ENCODE measurements at places on chromosomes 16 and 17.
A peak's percentile ranks its signal among the peaks of the same experiment; 100 is the strongest.

DNA sequence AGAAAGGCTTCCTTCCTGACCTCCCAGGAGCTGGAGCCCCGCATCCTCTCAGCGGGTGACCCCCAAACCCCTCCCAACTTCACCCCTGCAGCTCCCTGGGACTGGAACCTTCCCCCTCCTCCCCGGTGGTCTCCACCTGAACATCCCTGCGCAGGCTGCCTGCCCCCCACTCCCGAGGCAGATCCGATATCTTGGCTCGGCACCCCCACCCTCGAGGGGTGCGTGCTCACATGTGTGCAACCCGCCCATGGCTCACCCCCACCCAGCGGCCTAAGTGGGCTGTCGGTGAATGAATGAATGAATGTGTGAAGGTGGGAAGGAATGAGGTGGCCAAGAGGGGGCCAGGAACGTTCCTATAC, 39.7 kb downstream of the SLC7A5 start:
- DNase-seq, result no peak

DNA sequence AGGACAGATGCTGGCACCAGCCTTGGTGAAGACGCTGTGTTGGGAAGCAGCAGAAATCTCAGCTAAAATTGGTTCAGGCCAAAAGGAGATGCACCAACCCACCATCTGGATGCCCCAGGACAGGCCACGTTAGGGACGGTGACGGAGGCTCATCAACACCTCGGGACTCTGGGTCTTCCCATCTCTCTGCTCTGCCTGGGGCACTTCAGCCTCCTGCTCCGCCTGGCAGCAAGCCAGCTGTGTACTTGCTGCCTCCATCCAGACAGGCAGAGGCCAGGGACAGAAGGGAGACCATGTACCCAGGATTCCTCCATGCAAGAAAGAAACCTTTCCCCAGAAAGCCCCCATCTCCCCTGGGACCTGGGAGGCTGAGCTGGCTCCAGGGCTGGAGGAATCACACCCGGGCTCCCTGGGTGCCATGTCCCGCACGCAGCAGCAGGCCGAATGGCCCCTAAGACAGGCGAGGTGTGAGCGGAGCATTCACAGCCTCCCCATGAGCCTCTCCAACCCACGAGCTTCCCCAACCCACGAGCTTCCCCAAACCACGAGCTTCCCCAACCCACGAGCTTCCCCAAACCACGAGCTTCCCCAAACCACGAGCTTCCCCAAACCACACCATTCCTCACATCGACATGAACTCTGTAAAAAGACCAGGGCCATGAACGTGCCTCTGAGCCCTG, 274.5 kb downstream of the C16orf95 start:
- no peak for DNase-seq

GRCh38 chr16:48564544-48565444, 45.2 kb downstream of the N4BP1 start:
- no peak for DNase-seq

DNA sequence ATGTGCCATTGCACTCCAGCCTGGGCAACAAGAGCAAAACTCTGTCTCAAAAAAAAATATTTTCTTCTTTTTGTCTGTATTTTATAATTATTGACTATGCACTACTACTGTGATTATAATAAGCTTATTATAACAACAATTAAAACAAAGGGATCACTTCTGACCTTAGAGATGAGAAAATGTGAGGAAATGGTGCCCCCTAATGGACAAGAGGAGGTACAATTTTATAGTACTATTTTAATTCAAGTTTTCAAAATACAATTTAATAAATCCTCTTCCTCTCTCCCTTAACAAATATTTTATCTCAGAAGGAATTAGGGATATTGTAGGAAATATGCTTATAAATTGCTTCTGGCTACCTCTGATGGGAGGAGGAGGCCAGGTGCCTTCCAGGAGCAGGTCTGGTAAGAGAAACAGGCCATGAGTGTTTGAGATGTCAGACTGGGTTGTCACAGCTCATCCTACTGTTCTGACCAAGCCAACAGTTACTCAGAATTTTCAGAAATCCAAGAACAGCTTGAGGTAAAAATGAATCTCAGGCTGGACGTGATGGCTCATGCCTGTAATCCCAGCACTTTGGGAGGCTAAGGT, 14.0 kb downstream of the VPS53 start:
- DNase-seq, result peak; percentile 22

DNA sequence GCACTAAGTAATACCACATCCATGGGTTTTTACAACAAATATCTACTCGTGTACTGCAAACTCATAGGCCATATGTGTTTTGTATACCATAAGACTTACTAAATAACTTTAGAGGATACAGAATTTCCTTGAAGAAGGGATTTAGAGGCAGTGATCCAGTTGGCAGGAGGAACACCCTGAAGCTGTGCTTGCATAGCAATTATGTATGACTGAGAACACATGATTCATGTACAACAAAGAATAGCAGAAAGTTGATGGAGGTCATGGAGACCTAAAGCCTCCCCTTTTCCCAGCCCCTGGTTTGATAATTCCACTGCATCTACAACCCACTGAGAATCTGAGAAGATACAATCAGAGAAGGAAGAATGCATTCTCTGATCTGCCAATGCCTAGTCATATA, 83.8 kb upstream of the PMFBP1 start:
- DNase-seq, result no peak

DNA sequence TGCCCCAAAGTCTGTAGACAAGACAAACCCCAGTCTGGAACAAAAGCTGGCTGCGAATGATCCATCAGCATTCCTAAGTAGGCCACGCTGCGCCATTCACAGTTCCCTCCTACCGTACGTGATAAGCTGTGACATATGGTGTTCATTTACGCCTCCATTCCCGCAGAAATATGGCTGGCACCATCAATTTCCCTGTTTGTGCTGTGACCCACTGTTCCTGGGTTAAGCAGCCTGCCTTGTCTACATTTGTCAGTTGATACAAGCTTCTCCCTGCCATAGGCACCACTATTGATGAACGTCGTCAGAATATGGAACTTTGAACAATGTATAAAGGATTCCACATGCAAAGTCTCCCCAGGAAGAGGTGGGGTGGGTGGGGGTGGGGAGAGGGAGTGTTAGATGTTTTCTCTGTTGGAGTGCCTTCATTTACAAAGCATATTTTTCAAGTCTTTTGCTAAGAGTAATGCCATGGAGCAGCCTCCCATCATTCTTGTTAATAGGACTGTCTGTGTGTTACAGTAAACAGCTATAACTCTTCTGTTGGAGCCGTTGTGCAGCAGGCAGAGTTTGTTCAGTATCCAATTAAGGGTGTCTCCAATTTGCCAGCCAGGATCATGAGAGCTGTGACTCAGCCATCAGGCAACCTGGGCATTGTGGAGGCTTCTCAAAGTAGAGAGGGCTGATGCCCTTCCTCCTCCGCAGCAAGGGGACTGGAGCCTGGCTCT, 294.6 kb downstream of the TMEM114 start:
- DNase-seq, result no peak

DNA sequence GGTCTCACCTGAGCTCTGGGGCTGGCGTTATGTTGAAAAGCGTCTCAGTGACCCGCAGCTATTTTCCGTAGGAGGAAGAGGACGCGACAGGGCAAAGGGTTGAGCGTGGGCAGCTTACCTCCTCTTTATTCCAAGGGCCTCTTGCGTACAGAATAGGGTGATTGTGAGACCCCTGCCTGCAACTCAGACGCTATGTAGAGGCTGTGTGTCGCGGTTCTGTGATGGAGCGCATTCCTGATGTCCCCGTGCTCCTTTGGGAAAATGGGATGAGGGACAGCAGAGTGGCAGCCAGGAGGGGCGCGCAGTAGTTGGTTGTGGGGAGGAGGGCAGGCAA, 531 bp upstream of the CDH8 start:
- DNase-seq, result peak; percentile 47

DNA sequence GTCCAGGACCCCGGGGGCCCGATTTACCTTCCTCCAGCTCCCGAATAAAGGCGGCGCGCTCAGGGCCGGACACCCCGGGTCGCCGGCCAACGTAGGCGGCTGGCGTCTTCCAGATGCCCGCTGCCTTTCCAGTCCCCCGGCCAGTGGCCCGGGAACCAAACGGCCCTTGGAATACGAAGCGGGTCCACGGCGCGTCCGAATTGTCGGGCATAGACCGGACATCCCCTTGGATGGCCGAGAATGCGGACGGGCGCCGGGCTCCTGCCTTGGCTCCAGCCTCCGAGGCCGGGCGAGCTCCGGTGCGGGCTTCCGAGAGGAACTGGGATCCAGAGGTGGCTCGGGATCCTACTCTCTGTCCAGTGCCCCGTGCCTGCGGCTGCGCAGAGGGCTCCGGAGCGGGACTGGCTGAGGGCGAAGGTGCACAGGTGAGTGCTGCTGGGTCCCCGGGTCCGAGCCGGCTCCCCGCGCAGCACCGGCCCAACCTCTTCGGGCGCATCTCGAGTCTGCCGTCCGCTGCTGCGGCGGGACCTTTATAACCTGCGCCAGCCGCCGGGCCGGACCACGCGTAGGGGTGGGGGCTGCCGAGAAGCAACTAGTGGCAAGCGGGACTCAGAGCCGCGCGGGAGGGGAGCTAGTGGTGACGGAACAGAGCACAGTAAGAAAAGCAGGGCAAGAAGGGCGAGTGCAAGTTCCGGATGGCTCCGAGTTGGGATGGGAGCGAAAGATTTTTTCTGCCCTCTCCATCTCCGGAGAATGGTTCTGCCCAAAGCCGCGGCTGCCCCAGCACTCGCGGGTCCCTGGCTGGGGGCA, at the start of gene HAP1:
TSS of gene HAP1 (minus strand) at position 505 of the 810 bp plus-strand sequence. CDS start at position 496, 9 bp downstream.
- peak; percentile 69 for DNase-seq

- no peak for DNase-seq
Measured at GRCh38 chr17:55672585-55673501, 49.8 kb downstream of the TMEM100 start.

GRCh38 chr16:86579268-86580062, 1.1 kb downstream of the FOXL1 start:
- DNase-seq, result peak; percentile 29

- no peak for DNase-seq
Measured at GRCh38 chr17:48064638-48065037, 16.5 kb downstream of the NFE2L1 start.

Measured in mesendoderm (in vitro differentiated cells).